ENCODE measurements at places on chromosomes 12 and 14.

GRCh38 chr14:96057738-96058137 is 18.6 kb downstream of the C14orf132 start:
- no peak for DNase-seq

DNA sequence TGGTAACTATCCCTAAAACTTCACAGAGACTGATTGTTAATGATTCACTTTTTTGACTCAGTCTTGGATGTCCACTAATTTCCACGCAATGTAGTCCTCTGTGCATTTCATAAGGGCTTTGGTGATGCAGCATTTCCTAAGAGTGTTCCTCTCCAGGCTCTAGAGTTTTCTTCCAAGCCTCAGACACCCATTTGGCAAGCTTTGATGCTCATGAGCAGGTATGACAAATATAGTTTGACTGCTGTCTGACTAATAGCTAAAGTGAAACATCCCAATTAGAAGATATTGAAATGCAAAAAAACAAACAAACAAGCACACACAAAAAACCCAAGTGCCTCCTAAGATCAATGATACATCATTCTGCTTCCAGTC is 1.5 kb upstream of the VAMP1 start:
- peak; percentile 54 for DNase-seq

DNA sequence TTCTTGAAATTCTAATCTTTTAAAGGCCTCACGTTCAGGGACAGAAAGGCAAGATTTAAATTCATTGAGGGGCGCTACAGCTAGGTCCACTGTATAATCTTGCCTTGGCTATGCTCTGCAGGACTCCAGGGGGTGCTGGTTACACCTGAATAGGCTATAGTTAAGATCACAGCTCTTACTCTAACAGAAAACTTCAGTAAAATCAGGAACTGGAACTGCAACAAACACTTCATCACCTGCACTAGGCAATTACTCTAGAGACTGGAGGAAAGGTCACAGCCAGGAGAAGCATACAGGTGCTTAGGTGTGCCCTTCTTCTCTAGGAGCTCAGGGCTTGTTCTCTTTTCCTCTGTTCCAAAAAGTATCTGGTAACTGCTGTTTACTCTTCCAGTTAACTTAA is 20.9 kb downstream of the SLCO1C1 start:
- no peak for DNase-seq

DNA sequence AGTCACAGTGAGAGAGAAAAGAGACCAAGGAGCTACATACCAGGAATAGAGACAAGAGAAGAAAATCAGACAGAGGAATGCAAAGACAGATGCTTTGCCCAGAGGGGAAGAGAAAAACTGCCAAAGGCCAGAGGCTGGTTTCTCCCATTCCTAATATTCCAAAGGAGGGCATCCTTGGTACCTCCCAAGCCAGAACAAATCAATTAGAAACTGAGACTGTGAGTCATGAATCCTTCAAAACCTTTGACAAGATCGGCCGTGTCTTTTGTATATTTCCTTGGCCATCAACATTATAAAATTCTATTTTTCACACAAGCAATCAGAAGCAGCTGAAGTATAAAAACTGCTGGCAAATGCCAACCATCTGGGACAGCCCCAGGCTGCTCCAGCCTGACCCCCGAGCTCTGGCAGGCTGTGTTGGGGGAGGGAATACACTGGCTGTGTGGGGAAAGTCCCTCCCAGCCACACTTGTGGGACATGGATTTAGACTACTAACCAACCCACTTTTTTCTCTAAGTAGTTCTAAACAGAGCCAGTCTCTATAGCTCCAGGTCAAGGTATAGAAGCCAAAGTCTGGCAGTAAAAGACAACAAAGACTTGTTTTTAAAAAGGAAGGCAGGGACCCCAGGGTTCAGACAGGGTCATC is 13.7 kb downstream of the POMT2 start:
- DNase-seq = no peak

DNA sequence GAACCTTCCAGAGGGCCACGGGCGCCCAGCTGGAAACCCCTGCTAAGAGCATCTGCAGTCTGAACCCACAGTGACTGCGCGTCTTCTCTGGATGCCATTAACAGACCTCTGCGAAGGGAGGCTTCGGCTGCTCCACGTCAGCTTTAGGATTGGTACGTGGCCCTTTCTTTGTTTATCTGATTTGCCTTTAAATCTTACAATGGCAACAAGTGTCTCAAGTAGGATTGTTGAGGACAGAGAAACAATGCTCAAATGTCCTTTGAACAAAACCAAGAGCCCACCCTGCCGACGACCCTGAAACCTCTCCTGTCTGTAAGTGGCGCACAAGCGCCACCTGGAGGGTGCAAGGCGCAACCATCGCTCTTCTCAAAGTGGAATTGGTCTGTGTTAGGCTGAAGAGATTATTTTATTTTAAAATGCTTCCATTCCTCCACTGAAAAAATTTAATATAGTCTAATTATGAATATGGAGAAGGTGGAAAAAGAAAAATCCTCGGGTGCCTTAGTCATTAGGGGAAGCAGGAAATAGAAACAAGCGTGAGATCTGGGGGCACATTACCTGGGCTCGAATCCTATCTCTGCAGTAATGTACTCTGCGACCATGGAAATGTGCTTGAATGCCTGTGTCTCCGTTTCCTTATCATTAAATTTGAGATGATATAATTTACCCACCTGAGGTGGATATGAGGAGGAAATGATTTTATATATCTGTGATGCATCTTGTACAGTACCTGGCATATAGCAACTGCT is 82.6 kb upstream of the PTPRB start:
- DNase-seq = peak; percentile 36

GRCh38 chr12:54447917-54448316 is 25.5 kb downstream of the GTSF1 start:
- DNase-seq = no peak

DNA sequence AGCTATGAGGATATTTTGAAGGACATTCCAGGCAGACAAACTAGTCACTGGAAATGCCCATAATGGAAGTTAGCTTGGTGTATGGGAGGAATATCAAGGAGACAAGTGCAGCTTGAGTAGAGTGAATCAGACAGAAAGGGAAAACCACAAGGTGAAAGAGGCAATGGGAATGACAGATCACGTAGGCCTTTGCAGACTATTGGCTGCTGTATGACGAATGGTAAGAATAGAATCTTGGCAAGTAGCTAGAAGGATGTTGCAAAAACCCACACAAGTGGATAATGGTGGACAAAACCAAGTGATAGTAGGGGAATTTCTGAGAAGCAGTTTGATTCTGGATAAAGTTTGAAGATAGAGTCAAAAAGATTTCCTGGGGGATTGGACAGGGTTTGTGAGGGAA is 196.9 kb upstream of the NOVA1 start:
- DNase-seq = peak; percentile 42

- no peak for DNase-seq
Measured at GRCh38 chr12:65885716-65886115, 61.4 kb downstream of the HMGA2 start.

- no peak for DNase-seq
Measured at GRCh38 chr12:109201496-109201885, 85.1 kb downstream of the ACACB start.

- peak; percentile 71 for DNase-seq
Measured at GRCh38 chr14:94088516-94088915, 7.4 kb downstream of the IFI27L1 start.

DNA sequence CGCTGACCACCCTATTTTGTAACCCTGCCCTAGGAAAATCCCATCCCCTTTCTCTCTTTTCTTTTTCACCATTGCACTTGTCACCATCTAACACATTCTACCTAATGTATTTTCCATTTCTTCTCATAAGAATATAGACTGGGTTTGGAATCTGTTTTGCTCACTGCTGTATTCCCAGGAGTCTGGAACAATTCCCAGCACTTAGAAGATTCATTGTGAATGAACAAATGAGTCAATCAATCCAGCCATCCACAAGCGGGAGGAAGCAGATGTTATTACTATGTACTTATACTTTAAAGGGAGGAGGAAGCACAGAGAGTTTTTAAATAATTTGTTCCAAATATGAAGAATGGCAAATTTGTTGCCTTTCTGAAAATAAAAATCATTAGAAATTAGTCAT is 142.1 kb downstream of the KIF21A start:
- peak; percentile 62 for DNase-seq

- DNase-seq = no peak
Measured at GRCh38 chr14:87901236-87901635, 91.7 kb downstream of the GALC start.

GRCh38 chr14:75417674-75418073 is 10.1 kb upstream of the JDP2 start:
- DNase-seq = peak; percentile 55

GRCh38 chr14:94867946-94868771 is 98.2 kb upstream of the GSC start:
- DNase-seq = no peak

GRCh38 chr14:74514471-74514941 is 20.9 kb downstream of the ISCA2 start:
- DNase-seq = peak; percentile 33

DNA sequence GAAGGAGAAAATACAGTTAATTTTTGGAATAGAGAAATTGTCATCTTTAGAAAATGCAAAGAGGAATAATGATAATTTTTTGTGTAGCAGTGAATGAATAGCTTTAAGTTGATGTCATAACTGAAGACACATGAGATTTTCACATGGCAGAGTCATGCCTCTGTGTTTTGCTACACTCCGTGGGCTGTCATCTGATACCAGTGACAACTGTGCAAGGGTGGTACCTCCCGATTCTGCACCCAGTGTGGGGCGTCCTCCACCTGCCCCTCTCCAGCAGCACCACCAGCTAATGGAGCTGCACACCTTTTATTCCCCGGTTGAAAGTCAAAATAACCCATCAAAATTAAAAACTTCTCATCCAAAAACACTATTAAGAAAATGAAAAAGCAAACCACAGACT is 47.2 kb downstream of the ANKRD9 start:
- no peak for DNase-seq

DNA sequence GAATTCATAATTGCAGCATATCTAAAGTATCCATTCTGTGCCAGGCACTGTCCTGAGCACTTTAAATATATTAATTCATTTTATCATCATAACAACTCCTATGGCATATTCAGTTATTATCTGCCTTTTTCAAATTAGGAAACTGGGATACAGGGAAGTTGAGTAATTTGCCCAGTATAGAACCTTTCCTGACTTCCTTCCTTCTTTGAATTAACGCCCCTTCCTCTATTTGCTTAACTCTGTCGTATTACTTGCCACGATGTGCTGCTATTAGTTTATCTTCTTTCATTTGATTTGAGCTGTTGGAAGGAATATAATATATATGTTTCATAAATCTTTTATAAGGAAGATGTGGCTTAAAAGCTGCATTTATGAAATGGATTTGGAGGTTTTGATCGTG is 25.4 kb upstream of the FAM177A1 start:
- no peak for DNase-seq

GRCh38 chr14:65805113-65805473 is 392.6 kb downstream of the FUT8 start:
- DNase-seq = no peak

DNA sequence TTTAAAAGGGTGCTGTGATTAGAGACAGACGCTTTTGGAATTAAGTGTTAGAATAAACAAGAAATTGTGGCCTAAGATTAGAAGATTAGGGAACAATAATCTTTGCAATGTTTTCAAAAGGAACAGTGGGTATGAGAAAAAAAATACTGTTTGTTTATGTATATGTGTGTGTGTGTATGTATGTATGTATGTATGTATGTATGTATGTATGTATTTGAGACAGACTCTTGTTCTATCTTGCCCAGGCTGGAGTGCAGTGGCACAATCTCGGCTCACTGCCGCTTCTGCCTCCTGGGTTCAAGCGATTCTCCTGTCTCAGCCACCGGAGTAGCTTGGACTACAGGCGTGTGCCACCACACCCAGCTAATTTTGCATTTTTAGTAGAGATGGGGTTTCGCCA is 81.6 kb downstream of the TRAFD1 start:
- DNase-seq = no peak

DNA sequence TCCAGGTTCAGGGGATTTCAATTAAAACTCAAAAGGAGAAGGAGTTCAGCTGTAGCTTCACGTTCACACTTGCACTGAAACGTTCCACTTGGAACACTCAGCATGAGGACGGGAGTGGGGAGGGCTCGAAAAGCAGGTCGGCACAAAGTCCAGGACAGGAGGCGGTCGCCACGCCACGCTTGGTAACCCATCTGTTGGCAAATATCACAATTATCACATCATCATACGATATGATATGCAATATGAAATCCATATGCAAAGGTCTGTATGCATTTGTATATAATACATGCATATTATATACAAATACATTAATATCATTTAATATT is 17.2 kb downstream of the ADGRD1 start:
- DNase-seq = no peak

- DNase-seq = no peak
Measured at GRCh38 chr14:73283608-73284379, 46.5 kb downstream of the PAPLN start.

DNA sequence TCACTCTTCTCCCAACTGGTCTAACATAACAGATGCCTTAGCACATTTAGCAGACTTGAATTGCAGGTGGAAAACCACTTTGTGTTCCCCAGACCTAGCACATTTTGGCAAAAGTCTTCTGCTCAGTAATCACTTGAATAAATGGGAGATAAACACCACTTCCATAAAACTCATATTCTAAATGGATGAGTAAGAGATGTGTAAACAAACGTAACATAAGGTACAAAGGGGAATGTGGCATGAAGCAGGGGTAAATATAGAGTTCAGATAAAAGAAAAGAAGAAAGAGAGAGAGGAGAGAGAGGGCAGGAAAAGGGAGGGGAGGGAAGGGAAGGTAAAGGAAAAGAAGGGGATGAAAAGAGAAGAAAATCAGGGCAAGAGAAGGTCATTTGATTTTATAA is 17.0 kb upstream of the KERA start:
- no peak for DNase-seq

- peak; percentile 65 for DNase-seq
Measured at GRCh38 chr14:93219103-93219726, 12.2 kb downstream of the UBR7 start.

DNA sequence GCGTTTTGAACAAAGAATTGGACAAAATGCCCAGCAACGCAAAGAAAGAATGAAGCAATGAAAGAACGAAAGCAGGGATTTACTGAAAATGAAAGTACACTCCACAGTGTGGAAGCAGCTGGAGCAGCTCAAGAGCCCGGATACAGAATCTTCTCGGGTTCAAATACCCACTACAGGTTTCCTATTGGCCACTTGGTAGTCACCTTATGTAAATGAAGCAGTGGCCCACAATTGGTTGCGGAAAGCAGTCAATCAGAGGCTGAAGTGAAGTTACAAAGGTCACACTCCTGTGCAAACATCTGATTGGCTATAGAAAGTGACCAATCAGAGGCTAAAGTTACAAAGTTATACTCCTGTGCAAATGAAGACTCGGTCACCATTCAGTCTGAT is 15.0 kb upstream of the PPP1R13B start:
- DNase-seq = peak; percentile 74

- DNase-seq = peak; percentile 97
Measured at GRCh38 chr12:121992059-121992879, 29.4 kb upstream of the BCL7A start.

- DNase-seq = no peak
Measured at GRCh38 chr12:64840949-64841717, 16.7 kb downstream of the TBC1D30 start.

DNA sequence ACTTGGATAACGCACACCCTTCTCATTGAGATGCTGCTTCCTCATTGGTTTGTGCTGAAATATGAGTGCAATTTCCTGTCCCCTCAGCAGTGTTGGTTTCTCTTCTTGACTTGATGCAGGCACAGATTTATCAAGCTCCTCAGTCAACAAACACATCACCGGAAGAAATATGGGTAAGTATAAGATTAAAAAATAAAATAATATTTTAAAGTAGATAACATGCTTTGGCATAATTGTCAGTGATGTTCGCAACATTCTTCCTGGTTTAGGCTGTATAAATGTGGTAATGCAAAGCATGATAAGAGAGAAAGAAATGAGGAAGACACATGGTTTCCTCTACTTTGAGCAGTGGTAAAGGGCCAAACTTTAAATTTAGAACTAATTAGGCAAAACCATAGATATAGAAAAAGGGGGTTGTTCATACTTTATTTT is at the start of gene GPR65:
TSS of gene GPR65 (plus strand) at position 86 of the 432 bp plus-strand sequence. CDS start 5,713 bp downstream, outside the sequence.
- DNase-seq = peak; percentile 11
